ENCODE measurements at places on chromosomes 12 and 14. TPM values are rescaled to one million over a fixed set of nuclear protein-coding genes. Genes with fewer than 3 reads are reported as not detected.

DNA sequence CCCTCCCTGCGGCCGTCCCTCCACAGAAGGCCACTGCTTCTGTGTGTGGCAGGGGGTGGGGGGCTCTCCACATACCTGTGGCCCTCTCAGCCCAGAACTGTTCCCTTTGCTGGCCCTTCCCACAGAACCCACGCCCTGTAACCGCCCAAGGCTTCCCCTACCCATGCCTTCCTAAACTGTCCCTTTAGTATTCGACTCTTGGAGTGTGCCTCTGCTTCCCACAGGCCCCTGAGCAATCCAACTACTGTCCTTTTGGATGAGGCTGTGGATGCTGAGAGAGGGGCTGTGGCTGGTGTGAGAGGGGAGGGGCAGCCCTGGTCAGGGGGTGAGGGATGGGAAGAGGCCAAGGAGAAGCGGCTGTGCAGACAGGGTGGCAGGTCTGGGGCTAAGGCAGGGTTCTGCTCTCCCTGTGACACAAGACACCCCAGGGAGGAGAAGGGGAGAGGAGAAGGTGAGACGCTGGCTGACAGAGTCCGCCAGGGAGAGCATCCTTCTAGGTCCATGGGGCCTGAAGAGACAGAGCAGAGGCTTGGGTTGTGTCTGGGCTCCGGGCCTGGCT, 46.0 kb downstream of the DLK1 start:
- no peak for DNase-seq

GRCh38 chr12:126545411-126545810, 1480.2 kb downstream of the AACS start:
- DNase-seq, result peak; percentile 12

GRCh38 chr14:92649934-92650545, 98.4 kb downstream of the LGMN start:
- DNase-seq, result no peak

- no peak for DNase-seq
Observed at GRCh38 chr12:115763982-115764621, 513.4 kb downstream of the MED13L start.

- no peak for DNase-seq
Observed at GRCh38 chr14:53953002-53953827, 3.4 kb downstream of the BMP4 start.

DNA sequence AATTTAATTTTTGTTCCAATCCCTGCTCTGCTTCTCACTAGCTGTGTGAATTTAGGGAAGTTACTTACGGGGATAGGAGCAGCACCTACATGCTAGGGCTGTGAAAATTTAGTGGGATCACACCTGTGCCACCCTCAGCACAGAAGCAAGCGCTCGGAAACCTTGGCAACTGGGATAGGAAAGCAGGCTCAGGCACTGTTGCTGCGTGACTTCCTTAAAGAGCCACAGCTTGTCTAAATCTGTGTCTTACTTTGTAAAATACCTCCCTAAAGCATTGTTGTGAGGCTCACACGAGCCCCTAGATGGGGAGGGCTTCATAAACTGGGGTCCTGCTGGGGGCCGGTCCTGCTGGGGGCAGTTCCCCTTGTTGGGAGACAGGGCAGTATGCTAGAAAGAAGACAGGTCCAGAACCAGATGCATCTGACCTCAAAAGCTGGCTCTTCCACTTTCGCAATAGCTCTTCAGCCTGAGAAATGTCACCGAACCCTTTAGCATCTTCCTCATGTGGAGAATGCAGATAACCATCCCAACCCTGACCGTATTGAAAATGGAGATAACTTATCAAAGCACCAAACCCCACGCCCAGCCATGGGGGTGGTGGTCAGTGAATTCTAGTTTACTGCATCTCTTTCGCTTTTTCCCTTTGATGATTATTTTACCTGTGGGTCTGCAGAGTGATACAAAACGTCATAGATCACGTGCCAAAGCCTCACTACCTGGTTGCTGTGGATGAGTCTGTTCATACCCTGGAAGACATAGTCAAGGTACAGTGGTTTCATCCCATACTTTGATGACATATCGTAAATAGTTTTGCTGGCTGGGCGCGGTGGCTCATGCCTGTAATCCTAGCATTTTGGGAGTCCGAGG, 54.1 kb downstream of the AK7 start:
- DNase-seq, result no peak

DNA sequence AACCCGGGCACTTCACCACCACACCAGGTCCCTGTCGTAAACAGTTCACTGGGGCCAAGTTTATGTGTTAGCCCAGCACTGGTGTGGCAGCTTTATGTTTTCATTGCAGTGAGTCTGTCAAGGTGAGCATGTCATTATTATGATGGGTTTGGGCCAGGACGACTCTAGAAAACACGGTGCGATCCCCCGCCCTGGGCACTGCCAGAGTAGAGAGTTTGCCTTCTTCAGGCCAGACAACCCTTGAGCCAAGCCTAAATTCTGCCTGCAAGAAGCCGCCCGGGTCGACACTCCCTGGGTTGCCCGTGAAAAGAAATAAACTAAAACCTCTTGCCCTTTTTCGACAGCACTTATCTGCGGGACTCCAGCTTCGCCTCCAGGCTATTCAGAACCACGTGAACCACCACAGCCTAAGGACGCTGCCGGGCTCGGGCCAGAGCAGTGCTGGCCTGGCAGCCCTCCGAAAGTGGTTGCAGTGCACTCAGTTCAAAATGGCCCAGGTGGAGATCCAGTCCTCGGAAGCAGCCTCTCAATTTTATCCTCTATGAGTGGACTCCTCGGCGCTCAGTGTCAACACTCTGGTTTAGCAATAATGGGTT, 81.8 kb downstream of the PRIMA1 start:
- no peak for DNase-seq

GRCh38 chr12:24307716-24308335, 358.4 kb upstream of the SOX5 start:
- no peak for DNase-seq

- DNase-seq, result no peak
Observed at GRCh38 chr14:98323836-98324235, 948.2 kb downstream of the BCL11B start.

MSI1 gene
- total RNA-seq, result not detected

DNA sequence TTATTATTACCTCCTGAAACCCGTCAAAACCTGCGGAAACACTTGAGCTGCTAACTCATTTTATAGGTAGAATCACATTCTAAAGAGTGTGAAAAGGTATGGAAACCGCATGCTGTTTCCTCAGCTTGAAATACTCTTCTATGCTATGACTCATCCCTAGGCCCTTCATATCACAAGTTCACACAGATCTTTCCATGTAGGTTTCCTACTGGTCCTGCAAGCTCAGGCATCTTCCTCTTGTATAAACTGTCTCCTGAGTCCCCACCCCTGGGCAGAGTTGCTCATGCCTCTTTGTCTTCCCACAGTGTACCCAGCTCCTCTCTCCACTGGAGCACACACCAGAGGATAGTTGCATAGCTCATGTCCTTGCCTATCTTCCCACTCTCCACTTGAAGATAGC, 84.7 kb downstream of the CMAS start:
- DNase-seq, result no peak

DNA sequence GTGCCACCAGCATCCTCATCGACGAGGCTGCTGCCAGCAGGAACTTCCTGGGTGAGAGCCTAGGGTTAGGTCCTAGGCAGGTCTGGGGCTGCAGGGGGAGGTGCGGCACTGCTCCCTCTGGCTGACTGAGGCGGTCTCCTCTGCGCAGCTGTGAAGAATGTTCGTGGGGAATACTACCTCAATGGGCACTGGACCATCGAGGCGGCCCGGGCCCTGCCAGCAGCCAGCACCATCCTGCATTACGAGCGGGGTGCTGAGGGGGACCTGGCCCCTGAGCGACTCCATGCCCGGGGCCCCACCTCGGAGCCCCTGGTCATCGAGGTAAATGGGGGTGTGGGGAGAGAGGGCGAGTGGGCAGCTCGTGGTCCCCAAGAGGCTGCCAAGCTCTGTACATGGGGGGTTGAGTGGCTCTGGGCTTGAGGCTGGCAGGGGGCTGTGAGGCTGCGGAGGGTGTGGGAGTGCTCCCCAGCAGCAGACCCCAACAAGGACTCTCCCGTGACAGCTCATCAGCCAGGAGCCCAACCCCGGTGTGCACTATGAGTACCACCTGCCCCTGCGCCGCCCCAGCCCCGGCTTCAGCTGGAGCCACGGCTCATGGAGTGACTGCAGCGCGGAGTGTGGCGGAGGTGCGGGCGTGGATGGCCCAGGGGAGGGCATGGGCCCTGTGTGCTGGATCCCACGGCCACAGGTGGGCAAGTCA, 14.4 kb downstream of the PAPLN start:
- no peak for DNase-seq

TEAD4 gene
- total RNA-seq, result 47.5 TPM

GRCh38 chr14:70828188-70828587, 18.9 kb upstream of the MAP3K9 start:
- no peak for DNase-seq

AVPR1A gene
- not detected for total RNA-seq

P2RX2 gene
- not detected for total RNA-seq

DNA sequence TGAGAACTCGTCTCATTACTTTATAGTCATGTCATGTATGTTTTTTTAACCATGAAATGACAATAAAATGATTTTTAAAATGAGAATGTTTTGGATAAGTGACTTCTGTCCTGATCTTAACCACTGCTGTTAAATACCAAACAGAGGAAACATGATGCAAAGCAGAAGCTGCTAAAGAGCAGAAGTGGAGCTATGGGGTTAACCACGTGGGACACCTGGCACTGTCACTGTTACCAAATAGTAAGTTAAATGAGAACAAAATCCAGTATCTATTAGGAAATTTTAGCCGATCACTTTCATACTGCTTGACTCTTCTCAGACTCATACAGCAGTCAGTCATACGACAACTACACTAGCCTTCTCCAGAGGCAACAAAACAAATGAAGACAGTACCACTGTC, 82.4 kb downstream of the SCAF11 start:
- DNase-seq, result no peak

DNA sequence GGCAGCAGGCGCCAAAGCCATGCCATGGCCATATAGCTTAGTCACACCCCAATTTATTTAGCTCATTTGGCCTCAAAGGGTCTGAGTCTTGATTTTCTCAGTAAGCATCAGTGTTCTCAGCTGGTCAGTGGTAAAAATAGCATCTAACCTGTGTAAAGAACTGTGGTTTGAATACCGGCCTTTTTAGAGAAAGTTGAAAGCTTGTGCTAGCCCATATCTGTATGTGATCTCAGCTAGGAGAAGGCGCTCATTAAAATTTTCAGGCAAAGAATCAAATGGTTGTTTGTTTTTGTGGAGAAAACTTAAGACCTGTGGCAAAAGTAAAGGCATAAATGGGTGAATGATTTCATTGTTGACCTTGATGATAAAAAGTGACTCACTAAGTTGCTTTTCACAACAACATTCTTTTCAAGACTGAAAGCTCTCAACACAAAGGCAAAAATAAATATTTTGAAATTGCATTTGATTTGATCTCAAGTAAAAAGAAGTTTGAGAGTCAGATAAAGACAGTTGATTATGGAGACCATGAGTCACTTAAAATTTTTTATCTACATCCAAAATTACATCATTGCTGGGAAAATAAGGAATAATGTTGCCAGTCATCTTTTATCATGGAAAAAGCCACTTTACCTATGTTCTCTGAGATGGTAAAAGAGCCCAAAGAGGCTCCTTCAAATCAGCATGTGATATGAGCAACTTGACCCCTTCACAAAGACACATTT, 128.5 kb upstream of the RGS6 start:
- peak; percentile 61 for DNase-seq

DNA sequence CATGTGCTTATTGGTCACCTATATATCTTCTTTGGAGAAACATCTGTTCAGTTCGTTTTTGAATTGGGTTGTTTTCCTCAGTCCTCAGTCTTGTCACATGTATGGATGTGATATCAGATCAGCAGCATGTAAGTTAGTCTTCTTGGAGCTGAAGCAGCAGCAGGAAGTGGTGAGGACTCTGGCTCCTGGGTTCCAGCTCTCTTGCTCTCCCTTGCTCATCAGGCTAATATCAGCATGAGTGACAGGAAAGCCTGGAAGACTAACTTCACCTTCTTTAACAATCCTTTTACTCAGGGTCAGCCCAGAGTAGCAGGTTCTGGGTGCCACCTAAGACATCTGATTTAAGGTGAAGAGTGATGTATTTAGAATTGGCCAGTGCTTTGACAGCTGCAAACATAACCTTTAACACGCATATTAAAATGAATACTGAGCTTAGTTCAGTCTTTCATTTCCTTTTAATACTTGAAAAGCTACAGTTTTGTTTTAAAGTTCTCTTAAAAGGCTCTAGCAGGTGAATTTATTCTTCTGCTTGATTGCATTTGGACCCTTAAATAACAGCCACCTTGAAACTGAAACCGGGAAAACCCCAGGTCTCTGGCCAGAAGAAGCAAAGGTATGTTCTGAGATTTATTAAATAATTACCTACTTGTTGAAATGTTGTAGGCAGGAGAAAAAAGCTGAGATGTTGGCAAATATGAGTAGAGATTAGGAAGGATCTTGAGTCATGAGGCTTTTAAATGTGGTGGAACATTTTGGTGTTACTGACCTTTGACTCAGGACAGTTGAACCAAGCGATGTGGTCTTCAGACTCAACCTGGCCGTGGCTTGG, 54.3 kb downstream of the DRAM1 start:
- no peak for DNase-seq

CPNE6 gene
- not detected for total RNA-seq

Measured in glomerular endothelial cell (primary cell).